ENCODE measurements at places on chromosomes 11 and 22.

DNA sequence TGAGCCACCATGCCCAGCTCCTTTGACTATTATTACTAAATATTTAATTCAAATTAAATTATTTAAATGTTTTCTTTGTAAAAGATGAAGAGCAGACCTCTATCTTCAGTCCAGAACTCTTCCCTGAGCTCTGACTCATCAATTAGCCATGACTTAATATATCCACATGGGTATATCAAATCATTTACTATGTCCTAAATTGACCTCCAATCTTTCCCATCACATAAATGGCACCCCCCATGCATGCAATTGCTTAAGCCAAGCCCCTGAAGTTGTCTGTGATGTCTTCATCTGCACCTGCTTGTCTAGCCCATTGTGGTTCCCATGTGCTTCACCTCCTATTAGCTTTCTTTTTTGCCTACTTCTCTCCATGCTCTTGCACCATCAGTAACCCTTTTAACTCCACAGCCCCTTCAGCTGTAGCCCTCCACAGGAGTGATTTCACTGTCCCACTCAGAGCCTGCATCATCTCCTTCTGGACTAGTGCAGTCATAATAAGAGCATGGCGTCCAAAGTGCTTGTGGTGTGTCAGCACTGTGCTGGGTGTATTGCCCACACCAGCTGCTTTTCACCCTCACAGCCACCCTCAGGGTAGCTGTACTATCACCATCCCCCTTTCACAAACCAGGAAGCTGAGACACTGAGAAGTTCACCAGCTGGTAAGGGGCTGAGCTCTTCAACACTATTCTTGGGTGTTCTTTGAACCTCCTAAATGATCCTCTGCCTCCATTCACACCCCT, 11.8 kb upstream of the THY1 start:
- no peak for DNase-seq

DNA sequence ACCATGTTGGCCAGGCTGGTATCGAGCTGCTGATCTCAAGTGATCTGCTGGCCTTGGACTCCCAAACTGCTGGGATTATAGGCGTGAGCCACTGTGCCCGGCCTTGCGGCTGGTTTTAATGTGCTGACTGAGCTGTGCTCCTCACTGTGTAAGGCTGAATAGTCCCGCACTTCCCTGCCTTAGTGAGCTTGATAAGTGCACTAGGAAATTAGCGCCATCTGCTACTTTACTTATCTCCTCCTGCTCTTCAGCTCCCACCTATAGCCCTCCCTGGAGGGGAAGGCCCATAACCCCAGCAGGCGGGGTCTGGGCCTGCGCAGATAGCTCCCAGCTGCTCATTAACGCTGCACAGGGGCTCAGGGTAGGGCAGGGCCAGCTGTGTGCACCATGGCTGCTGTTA, 49.4 kb downstream of the CLMP start:
- DNase-seq = no peak

DNA sequence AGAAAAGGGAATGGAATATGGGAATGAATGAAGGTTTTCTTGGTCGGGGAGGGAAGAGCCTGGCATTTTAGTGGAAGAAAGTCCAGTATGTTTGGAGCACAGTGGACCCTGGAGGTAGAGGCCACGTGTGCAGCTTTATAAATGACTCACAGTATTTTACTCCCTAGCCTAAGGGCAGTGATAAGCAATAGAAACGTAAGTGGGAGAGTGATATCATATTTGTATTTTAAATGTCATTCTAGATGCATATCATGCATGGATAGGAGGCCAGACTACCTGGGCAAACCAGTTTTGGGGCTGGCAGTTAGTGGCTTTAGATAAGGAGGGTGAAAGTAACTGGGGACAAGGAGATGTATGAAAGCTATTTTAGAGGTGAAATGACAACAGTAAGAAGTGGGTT, 174.1 kb downstream of the ARHGAP42 start:
- no peak for DNase-seq

- no peak for DNase-seq
Observed at GRCh38 chr11:26994631-26995095, 751 bp downstream of the FIBIN start.

GRCh38 chr11:92607969-92608722, 361.3 kb upstream of the MTNR1B start:
- DNase-seq = no peak

DNA sequence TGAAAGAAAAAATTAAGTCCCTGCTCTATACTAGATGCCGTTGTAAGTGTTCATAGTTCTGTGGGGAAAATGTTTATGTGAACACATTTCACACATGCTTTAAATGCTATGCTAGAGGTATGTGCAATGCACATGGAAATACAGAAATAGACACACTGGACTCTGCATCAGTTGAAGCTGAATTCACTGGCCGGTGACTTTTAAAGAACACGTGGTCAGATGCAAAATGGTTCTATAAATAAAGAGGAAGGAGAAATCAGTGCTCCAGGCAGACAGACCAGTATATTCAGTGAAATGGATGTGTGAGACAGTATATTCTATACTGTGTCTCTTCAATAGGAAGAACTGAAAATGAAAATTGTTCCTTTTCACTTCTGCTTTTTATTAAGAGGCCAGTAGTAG, 29.9 kb downstream of the TRPC6 start:
- peak; percentile 24 for DNase-seq

- DNase-seq = no peak
Observed at GRCh38 chr11:75013051-75013450, 24.3 kb downstream of the NEU3 start.

- DNase-seq = peak; percentile 37
Observed at GRCh38 chr11:83159902-83160865, 3.3 kb downstream of the PCF11 start.

GRCh38 chr11:12148882-12149281, 38.5 kb downstream of the MICAL2 start:
- no peak for DNase-seq

DNA sequence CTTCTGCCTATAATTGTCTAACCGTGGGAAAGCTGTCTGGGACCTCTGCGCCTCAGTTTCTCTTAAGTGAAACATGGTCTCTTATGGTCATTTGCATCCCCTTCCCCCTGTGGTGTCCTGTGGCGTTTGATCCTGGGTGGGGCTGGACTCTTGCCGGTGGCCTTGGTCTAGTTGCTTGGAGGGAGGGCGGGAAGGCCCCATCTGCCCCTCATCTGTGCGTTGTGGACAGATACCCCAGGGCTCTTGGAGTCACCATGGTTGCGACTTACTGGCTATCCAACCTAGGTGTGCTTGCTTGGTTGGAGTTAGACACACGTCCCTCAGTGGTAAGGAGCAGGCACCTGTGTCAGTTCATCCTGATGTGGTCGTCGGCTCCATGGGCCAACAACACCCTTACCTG, 15.2 kb downstream of the SHANK3 start:
- no peak for DNase-seq

GRCh38 chr11:8805296-8805695, 105.7 kb upstream of the AKIP1 start:
- DNase-seq = no peak

DNA sequence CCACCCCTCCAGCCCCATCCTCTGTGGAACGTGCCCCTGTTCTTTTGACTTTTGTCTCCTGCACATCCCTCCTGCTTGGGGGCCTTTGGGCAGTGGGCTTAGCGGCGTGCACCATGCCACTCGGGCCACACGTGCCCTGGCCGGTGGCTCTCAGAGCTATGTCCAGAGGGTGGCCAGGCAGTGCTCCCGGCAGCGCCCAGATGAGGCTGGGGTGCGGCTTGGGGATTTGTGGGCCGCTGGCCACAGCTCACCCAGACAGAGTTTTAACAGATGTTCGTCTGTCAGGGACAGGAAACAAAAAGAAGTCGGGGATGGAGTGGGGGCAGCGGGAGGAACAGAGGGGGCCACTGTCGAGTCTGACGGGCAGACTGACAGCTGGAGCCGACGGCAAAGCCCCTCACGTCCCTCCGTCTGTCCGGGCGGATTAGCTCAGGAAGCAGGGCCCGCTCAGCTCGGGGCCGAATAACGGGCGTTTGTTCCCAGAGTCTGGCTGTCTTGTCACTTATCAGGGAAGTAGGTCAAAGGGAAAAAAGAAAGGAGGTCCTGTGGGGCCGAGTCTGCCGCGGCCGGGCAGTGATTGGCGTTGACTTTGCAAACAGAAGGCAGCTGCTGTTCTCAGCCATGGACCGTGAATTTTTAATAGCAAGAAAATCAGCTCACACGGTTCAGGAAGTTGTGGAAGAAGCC, 61.6 kb downstream of the LRP5 start:
- DNase-seq = peak; percentile 78

DNA sequence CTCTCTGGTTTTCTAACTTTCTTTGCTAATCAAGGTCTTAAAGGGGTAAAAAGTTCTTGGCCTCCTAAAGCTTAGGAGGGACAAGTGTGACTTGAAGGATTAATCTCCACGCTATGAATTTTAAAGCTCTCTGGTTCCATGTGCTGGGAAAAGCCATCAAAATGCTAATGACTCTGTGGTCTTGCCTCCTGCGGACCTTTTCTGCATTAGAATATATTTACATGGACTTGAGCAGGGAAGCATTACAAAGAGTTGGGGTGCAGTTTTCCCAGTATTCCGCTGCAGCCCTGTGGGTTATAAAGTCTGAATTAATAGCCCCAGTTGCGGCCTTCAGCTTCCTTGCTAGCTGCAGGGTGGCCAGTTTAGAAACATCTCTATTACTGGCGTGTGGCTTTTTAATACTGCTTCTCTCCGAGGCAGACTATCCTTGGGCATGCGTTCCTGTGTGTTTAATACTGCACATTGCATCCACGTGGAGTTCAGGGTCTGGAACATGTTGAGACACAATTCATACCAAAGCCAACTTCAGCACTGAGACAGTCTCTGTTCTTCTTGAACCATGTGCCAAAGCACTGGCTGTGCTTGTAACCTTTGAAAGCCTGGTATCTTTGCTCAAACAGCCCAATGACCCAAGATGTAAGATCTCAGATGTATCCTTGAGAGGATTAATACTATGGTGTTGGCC, 27.3 kb downstream of the TSPAN18 start:
- DNase-seq = no peak

GRCh38 chr11:74543991-74544390, 48.4 kb upstream of the POLD3 start:
- no peak for DNase-seq

DNA sequence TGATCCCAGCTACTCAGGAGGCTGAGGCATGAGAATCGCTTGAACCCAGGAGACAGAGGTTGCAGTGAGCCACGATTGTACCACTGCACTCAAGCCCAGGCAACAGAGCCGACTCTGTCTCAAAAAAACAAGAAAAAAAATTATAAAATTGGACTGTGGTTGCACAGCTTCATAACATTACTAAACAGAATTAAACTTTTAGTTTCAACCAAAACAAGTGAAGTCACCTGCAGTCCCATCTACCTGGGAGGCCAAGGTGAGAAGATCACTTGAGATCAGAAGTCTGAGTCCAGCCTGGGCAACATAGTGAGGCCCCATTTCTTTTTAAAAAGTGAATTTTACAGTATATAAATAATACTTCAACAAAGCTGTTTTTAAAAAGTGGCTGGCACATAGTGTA, 47.8 kb upstream of the CD5 start:
- DNase-seq = no peak

DNA sequence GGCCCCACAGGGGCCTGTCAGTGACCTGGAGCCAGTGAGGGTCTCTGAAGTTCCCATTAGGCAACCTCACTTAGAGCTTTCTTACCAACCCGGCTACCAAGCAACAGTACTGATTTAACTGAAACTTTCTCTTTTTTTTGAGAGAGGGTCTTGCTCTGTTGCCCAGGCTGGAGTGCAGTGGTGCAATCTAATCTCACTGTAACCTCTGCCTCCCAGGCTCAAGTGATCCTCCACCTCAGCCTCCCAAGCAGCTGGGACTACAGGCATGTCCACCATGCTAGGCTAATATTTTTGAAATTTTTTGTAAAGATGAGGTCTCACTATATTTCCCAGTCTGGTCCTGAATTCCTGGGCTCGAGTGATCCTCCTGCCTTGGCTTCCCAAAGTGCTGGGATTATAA, 42.5 kb downstream of the ARFGAP3 start:
- no peak for DNase-seq
